ENCODE measurements at places on chromosomes 11 and 22.

DNA sequence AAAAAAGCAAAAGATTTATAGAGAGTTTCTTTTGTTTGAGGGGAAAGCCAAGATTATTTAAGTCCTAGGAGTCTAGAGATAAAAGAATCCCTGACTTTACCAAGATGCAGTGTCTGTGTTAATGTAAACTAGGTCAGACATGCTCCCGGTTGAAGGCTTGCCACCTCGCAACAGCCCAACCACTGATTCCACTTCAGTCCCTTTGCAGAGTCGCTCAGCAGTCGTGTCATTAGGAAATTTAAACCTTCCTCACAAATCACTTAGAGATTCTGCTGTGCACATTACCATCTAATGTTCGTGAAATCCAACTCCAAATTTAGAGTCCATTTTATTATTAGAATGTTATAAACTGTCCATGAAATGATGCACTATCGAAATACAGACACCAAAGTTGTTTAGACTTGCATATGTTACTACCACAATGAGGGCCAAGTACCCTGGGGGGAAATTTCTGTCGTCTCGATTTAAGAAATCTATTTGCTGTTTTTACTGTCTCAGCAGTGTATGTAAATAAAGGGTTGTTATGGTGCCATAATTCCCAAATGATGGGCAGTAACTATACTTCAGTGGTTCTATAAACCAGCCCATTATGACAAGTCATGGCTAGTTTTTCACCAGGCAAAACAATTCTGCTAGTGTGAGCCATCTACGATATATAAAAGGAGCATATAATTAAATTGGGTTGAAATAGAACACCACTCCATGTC, 101.4 kb upstream of the MTNR1B start:
- no peak for DNase-seq

DNA sequence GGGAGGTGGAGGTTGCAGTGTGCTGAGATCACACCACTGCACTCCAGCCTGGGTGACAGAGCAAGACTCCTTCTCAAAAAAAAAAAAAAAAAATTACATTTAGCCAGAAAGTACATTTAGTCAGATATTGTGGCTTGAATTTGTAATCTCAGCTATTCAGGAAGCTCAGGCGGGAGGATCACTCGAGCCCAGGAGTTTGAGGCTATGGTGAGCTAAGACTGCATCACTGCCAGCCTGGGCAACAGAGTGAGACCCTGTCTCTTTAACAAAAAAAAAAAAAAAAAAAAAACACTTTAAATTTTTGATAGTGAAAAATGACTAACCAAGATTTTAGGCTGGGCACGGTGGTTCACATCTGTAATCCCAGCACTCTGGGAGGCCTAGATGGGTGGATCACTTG, 27.3 kb downstream of the MRTFA start:
- DNase-seq, result no peak

- DNase-seq, result no peak
Measured at GRCh38 chr11:68186061-68186460, 27.0 kb downstream of the KMT5B start.

DNA sequence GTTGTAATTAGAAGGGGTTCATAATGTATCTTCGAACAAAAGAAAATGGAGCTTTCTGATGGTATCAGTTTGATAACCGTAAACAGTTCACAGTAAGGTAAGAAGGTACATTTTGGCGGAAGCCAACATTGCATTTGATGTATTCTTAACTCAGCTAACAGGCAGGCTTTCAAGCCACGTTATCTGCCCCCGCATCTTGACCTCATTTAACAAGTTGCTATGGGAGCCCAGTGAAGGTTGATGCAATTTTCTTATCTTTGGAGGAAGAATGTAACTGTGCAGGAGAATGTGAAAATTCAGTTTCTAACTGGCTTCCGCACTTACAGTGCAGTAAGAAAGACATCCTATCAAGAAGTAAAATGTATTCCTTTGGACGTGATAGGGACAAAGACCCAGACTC, 110.6 kb downstream of the ETS1 start:
- DNase-seq, result no peak

DNA sequence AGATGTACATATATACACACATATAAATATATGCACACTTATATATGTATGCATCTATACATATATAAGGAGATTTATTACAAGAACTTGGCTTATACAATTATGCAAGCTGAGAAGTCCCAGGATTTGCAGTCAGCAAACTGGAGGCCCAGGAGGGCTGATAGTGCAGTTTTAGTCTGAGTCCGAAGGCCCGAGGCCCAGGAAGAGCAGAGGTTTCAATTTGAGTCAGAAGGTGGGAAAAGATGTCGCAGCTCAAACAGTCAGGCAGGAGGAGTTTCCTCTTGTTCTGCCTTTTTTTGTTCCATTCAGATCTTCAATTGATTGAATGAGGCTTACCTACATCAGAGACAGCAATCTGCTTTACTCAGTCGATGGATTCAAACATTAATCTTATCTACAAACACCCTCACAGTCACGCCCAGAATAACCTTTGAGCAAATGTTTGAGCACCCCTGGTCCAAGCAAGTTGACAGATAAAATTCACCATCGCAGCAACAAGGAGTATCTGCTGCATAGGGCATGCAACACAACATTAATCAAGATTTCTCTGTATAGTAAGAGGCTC, 4.0 kb upstream of the SGSM1 start:
- DNase-seq, result no peak

DNA sequence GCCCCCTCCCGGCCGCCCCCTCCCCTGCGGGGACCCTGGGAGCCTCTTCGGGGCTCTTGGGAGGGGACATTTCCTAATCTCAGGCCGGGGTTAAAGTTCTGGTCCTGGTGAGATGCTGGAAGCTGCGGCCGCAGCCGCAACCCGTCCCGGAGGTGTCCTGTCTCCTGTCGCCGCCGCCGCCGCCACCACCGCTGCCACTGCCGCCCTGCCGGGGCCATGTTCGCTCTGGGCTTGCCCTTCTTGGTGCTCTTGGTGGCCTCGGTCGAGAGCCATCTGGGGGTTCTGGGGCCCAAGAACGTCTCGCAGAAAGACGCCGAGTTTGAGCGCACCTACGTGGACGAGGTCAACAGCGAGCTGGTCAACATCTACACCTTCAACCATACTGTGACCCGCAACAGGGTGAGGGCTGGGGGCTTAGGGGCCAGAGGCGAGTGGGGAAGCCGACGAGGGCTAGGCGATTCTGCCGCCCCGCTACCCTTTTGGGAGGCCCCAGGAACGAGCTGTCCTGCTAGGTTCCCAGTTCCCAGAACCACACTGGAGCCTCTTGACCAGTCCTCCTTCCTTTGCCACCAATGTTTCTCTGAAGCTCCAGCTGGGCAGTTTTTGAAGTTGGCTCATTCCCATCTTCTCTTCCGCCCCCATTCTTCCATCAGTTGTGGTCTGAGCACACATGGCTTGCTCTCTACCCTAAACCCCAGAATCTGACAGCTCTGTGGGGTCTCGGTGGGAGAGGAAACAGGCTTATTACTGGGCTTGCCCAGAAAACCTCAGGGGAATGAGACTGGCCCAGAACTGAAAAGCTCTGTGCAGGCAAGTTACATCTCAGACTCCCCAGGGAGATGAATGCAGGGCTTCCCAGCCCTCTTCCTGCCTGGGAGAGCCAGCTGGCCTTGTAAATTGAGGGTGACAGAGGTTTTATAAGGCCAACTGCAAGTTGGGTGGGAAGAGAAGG, 781 bp downstream of the SIDT2 start:
- DNase-seq, result peak; percentile 32

GRCh38 chr11:47857485-47857884, 9.3 kb upstream of the NUP160 start:
- no peak for DNase-seq

- DNase-seq, result no peak
Measured at GRCh38 chr22:49008682-49009235, 818.9 kb downstream of the BRD1 start.

DNA sequence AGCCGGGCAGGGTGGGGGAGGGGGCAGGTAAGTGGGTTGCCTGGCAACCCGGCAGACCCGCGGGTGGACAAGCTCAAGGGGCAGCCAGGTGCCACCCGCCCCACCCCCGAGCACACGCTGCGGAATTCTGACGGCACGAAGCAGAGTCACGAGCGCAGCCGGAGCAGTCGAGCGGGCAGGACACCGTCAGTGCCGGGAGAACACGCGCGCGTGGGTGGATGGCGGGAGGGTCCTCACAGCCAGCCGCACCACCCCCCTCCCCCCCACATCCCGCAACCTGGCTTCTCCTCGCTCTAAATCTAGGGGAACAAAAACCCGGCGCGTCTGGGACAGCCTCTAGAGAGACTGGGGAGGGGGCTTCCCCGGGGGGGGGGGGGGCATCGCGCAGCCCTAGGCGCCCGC, 133.1 kb upstream of the HSD17B12 start:
- no peak for DNase-seq

DNA sequence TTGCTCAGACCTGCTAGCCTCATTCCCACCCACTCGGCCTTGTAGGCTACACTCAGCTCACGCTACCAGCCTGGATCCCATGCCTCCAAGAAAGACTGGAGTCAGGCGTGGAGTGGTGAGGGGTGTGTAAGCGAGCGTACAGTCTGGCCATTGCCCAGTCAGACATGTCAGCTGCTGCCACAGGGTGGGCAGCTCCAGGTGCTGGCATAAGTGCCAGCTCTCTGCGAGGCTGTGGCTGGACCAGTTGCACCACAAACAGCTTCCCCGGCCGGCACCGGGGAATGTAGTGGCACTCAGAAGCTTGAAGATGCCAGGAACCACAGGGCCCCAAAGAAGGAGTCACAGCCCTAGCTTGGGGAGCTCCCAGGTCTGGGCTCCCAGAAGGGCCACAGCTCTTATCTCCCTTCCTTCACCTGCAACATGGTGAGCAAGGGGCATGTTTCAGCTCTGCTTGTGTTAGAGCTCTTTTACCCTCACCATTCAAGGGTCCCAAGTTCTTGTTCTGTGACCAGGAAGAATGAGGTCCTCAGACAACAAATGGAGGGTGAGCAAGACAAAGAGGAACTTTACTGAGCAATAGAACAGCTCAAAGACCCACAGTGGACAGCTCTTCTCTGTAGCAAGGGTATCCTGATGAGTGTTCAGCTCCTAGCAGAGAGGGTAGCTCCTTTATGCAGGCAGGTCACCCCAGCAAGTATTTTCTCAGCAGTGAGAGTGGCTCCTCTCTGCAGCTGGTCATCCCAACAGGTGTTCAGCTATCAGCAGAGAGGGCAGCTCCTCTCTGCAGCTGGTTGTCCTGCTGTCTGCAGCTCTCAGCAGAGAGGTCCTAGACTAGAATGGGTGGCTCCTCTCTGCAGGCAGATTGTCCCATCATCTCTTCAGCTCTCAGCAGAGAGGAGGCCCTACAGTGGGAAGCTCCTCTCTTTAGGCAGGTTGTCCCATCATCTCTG, 6.0 kb downstream of the SBF2 start:
- DNase-seq, result no peak

DNA sequence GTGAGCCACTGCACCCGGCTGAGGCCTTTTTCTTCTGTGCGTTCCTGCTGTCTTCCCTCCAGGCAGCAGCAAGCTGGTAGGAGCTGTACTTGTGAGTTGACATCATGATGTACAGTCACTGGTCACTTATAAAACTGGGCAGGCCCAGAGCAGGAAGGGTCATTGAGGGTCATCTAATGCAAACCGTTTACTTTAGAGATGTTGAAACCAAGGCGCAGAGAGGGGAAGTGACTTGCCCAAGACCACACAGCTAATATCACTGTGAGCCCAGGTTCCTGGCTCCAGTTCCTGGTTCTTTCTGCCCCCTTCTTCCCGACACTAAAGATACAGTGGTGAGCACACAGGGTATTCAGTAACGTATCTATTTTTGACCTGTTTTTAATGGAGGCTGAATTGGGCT, 27.3 kb downstream of the PTPRJ start:
- no peak for DNase-seq

GRCh38 chr22:41939981-41940831, 6.7 kb downstream of the CENPM start:
- DNase-seq, result peak; percentile 31

DNA sequence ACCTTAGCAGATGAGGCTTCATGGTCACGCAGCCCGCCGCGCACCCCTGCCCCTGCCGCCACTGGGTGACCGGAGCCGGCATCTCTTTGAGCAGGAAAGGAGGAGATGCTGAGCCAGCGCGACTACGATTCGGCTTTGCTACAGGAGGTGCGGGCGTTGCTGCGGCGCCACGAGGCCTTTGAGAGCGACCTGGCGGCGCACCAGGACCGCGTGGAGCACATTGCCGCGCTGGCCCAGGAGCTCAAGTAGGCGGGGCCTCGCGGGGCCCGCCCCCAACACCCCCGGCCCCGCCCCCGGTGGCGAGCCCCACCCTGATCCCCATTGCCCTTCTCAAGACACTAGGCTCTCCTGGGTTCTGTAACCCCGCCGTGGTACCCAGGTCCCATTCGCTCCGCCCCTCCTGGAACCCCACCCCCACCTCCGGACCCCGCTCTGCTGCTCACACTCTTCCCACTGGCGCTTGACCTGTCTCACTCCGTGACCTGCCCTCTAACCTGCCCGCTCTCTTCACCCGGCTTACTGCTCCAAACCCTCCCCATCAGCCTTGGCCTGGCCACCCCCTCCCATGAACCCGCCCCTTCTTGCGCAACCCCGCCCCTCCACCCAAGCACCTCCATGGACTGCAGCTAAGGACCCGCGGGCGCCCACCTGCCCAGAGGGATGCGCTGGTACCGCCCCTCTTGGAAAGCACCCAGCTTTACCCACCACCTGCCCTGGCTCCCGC, 9.1 kb downstream of the CTSF start:
- DNase-seq, result no peak

- no peak for DNase-seq
Measured at GRCh38 chr22:23237201-23237798, 57.0 kb downstream of the BCR start.

DNA sequence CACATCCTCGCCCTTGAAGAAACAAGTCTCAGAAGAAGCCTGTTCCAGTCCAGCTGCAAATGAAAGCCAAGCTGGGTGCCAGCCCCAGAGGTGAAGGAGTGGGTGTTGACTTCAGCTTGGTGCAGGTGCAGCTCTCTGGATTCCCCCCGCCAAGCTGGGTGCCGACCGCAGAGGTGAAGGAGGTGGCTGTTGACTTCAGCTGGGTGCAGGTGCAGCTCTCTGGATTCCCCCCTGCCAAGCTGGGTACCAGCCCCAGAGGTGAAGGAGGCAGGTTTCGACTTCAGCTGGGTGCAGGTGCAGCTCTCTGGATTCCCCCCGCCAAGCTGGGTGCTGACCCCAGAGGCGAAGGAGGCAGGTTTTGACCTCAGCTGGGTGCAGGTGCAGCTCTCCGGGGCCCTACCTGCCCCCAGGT, 1234.0 kb downstream of the TBC1D22A start:
- no peak for DNase-seq

DNA sequence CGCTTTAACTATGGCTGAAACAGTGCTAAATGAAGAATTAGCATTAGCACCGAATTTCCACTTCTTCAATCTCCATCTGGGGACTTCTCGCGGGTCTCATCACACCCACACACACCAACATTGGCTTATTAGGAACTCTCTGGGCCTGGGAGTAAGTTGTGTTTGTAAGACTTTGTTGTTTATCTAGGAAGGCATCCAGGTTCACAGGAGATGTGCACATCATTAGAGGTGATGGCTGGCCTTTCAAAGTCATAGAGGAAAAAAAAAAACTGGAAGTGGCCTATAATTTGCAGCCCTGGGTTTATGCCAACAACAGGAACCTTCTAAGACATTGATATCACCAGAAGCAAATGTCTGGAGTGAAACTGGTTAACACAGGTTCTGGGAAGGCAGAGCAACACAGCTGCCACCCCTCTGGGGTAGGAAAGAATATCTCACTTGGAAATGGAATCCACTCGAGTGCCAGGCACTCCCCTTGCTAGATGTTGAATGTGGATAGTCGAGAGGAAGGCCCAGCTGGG, 84.5 kb downstream of the TRAF6 start:
- DNase-seq, result no peak
